ENCODE measurements at places on chromosomes 2 and 18.
A peak's percentile ranks its signal among the peaks of the same experiment; 100 is the strongest.

DNA sequence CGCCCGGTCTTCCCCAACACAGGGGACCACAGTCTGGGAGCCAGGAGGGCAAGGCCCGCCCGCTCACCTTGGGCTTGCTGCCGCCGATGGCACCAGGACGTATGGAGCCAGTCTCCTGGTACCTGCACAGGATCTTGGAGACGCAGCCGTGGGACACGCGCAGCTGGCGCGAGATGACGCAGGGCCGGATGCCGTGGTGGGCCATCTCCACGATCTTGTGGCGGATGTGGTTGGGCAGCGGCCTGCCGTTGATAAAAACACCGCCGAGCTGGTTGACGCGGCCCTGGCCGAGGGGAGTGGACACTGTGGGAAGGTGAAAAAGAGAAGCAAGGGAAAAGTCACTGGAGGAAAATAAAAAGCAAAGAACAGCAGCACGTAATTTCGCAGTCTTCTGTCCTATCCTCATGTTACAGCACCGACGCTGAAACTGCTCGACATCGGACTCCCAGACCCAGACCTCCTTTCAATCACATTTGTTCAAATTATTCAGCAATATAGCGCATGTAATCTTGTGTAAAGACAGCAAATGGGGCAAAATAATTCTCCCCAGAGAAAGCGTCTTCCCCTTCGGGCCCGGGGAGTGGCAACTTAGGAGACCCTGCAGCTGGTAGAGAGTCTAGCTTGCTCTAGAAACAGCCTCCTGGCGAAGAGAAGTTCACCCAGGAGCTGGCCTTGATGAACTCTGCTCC is 1.7 kb downstream of the PAX3 start:
- DNase-seq: peak; percentile 59

DNA sequence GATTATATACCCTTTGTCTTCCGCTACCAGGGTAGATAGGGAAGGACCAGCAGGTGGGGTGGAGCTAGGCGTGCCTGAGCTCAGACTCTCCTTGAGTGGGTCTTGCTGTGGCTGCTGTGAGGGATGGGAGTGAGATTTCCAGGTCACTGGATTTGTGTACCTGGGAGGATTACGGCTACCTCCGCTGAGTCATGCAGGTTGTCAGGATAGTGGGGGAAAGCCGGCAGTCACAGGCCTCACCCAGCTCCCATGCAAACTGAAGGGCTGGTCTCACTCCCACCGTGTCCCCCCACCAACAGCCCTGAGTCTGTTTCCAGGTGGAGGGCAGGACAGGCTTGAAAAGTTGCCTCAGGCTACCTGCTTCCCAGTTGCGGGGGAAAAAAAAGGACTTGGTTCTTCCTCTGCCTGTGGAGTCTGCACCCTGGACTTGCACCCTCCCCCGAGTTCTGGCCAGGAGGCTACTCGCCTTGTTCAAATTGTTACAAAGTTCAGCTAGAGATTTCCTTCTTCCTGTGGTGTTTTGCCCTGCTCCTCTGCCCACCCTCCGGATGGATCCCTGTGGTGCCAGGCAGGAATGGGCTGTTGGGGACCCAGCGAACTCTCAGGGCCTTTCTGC is 268.3 kb downstream of the VAPA start:
- no peak for DNase-seq

- DNase-seq: no peak
These were observed 59.0 kb downstream of the E2F6 start for GRCh38 chr2:11406958-11407381.

DNA sequence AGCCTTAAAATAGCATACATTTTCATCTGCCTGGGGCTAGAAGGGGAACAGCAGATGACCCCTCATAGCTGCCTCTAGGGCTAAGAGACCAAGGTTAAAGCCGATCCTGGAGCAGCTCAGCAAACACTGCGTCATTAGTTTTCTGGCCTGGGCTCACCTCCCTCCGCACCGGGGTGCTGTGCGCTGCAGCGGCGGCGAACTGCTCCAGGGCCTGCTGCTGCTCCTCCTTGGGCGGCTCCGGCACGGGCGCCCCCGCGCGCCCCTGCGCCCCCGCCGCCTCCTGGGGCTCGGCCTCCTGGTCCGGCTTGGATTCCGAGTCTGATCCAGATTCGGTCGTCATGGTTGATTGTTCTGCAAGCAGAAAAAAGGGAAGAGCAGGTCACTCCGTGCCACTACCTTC is 55.0 kb downstream of the EPB41L3 start:
- no peak for DNase-seq

DNA sequence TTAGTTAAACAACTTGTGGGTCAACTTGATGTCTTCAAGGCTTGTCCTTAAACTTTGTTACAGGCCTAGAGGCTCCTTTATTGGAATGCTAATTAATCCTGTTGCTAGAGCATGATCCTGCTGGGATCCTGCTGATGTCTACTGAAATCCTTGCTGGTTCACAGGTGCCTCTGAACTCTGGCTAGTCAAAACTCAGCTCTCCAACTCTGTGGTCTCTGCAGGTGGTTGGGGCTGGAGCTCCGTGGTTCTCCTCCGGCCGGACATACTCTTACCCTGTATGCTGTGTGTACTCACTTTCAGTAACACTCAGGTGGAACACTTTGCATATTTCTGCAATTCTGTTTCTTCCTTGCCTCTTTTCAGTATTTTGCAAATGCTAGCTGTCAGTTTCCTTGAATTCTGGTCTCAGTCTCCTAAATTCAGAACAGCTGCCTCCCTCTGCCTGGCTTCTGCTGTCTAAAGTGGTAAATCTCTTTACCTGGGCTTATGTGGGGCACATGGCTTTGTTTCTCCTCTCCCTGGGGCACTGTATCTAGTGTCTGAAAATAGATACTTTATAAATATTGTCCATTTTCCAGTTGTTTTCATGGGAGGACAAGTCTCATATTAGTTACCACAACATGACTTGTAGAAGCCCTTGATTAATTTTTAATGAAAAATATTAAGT is 113.0 kb downstream of the ATP9B start:
- DNase-seq: no peak

DNA sequence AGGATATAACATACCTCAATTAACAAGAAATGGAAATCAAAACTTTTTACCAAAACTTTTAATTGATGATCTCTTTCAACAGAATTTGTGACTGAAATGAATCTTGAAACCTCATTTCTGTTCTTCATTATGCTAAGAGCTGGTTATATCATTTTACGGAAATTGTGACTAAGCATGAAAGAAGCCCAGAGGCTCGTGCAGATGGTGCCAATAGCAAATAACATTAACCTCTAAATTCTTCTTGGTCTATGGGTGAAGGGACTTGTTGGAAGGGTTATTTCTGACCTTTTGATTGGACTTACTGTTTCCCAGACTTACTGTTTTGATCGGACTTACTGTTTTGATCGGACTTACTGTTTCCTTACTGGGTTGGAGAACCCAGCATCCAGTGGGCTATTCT is 435.6 kb downstream of the TDRD15 start:
- no peak for DNase-seq

DNA sequence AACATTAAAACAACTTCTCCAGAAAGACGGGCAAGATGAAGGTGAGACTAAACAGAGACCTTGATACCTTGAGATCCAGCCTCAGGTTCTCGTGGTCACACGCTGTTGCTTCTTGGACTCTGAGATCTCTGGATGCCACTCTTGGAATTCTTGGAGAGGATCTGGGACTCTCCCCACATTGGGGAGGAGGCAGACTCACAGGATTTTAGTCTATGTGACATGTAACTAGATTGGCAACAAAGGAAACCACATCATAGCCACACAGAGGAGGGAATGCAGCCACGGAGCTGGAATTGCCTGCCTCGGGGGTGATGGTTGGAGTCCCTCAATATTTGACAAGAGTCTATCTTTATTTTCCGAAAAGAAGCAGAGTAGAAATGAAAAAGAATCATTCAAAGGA is 78.8 kb upstream of the IGFBP5 start:
- DNase-seq: no peak

- DNase-seq: no peak
These were observed 81.2 kb upstream of the LTBP1 start for GRCh38 chr2:32865399-32866068.

GRCh38 chr2:220154304-220154703 is 526.9 kb downstream of the SLC4A3 start:
- no peak for DNase-seq

DNA sequence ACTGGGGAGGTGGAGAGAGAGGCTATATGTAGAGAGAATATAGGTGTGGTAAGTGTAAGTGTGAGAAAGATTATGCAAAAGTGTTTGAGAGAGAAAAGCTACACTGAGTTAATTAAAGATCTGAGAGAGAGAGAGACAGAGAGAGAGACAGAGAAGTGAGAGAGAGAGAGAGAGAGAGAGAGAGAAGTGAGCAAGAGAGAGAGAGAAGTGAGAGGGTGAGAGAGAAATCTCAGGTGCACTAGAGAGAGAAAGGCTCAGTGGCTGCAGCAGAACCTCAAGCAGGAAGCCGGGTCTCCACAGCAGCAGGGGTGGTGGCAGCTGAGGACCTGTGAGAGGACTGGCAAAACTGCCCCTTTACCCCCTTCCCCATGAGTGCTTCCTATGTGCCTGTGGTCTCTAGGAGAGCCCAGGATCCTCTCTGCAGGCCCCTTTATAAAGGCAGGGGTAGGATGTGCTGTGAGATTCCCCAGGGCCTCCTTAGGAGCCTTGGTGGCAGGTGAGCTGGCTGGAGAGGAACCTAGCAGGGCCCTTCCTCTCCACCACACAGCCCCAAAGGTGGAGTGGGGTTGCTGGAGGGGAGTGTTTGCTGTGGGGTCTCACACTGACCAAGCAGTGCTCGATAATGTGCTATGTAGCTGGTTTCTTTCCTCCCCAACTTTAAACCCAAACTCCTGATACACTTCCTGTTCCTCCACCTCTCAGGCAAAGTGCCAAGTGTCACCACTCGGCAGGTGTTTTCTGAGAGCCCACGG is 52.6 kb downstream of the SLC4A5 start:
- no peak for DNase-seq

DNA sequence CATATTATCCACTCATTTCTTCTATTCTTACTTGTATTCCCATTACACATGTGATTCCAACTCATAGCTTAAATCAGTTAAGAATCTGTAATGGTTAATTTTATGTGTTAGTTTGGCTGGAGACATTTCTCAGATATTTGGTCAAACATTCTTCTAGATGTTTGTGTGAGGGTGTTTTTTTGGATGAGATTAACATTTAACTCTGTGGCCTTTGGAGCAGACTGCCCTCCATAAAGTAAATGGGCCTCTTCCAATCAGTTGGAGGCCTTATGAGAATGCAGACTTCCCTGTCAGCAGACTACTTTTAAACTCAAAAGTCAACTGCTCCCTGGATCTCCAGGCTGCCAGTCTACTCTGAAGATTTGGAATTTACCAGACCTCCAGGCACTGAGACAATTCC is 976.8 kb upstream of the ACVR2A start:
- no peak for DNase-seq

DNA sequence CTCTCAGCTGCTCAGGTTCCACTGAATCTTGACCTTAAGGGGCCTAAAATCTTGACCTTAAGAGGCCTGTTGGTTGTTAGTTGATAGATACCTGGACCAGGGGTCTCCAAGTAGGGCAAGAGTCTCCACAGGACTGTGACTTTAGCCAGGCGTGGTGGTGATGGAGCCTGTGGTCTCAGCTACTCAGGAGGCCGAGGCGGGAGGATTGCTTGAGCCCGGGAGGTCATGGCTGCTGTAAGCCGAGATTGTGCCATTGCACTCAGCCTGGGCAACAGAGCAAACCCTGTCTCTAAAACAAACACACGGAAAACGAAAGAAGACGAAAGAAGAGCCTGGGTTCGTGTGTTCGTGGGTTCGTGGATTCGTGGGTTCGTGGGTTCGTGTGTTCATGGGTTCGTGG is 120.2 kb upstream of the CTDP1 start:
- no peak for DNase-seq

GRCh38 chr2:173424886-173425285 is 70.2 kb downstream of the CDCA7 start:
- DNase-seq: no peak

- DNase-seq: no peak
These were observed 200.0 kb upstream of the SIX3 start for GRCh38 chr2:44741507-44741906.

- no peak for DNase-seq
These were observed 49.7 kb upstream of the ZNF516 start for GRCh38 chr18:76544511-76545345.

DNA sequence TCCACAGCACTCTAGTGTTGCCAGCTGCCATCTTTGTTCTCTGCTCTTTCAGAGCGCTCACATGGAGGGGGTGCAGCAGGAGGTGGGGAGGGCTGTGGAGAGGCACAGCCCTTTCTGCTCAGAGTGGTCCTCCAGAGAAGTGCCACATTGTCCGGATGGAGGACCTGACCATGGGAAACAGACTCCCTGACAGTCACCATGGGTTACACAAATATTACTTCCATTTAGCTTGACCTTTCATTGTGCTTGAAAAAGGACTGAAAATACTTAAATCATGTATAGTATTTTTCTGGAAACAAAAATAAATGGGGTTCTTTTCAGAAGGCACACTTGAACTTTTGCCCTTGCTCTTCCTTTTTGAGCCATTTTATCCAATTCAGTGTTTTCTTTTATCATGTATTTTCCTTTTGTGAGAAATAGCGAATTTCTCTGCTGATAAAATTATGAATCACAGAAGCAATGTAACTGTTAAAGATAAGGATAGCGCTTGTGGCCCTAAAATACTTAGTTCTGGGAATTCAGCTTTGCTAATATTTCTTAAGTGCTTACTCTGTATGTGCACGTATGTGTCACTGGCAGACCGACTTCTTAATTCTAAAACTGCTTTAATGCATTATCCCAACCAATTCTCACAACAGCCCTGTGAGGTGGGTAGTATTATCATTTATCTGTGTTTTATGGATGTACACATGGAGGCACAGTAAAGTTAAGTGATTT is 34.2 kb downstream of the SPATS2L start:
- DNase-seq: no peak

- no peak for DNase-seq
These were observed 18.3 kb upstream of the CXCR4 start for GRCh38 chr2:136135921-136136906.

GRCh38 chr2:190911813-190912212 is 31.2 kb downstream of the GLS start:
- no peak for DNase-seq
